Chondrocyte (in vitro differentiated cells): ENCODE measurements at places on chromosomes 6 and 20. TPM values are rescaled to one million over a fixed set of nuclear protein-coding genes. Genes with fewer than 3 reads are reported as not detected.

GRCh38 chr6:163754866-163755265 is 340.3 kb downstream of the QKI start:
- DNase-seq: no peak

DNA sequence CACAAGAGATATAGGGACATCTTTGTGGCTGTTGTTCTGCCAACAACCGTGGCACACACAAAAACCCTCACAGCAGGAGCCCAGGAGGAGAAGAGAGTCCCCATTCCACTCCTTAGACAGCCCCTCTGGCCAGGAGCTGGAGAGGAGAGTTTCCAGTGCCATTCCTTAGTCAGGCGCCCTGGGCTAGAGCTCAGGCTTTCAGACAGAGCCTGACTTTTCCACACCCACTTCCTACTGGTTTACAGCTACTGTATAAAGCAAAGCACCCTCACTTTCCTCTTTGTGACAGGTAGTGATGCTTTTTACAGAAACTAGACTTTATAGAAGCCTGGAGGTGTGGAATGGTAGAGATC is 145.9 kb downstream of the SYCP2 start:
- DNase-seq: no peak

DNA sequence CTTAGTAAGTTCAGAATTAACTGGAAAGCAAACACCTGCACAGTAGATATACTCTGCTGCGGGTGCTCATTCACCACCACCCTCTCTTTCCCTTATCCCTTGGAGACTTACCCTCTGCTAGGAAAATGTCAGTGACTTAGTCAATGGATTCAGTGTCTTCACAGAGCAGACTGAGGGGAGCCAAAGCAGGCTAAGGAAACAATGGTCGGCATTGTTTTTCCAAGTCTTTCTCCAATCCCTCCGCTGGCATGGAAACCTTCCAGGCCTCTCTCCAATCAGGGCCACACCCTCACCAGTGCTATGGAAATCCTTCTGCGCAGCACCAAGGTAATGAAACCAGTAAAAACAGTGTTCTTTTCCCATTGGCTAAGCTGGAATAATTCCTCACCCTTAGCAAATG is 531.2 kb downstream of the TFAP2B start:
- DNase-seq: no peak

- no peak for DNase-seq
These were observed 10.3 kb downstream of the KIZ start for GRCh38 chr20:21136015-21136732.

DNA sequence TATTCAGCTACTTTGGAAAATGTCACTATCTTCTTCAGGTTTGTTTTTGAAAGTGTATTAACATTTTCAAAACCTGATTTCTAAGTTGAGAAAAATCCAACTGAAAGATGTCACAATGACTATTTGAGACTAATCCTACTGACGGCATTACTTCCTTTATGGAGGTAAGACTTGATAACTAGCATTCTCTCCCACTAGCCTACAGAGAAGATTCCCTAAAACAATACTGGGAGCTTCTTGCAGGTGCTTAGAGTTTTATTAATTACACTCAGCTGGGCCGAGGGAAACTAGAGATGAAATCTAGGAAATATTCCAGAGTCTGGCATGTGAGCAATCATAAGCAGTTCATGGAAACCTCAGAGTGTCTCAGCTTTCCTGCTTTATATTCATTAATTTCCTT is 114.0 kb downstream of the LCA5 start:
- DNase-seq: no peak

DNA sequence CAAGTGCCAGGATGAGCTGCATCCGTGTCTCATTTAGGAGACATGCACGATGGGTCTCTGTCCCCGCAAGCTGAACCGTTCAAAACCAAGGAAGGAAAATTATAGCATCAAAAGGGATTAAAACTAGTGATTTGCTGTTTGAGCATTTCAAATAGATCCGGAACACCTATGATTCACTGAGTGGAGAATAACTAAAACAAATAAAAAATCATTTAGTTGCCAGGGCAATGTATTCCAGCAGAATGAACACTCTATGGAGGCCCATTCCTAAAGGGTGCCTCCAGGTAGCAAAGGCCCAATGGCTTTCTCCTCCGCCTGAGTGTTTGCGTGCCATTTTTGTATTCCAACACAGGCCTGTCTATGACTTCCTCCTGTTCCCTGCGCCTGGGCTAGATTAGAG is 354.8 kb downstream of the ZFAND3 start:
- DNase-seq: no peak

DNA sequence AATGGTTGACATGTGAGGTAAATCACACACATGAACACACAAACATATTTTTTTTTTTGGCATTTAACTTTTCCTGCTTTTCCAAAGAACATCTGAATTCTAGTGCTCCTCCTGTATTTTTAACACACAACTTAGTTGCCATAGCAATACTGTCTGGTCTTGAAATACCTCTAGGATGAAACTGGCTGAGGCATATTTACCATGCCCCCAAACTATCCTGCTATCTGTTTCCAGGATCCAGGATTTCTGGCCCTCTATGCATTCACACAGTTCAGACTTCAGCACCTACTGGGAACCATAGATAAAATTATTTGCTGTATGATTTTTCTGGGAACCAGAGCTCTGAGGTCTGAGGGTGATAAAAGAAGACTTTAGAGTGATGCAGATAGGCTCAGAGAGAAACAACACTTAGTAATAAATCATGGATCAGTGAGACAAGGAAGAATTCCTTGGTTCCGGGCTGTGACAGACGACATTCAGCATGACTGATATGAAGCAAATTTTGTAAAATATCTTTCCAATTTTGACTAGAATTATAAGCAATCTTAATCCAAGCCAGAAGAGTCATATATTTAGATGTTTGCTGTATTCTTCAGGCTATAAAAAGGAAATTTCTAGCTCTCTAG is 359.7 kb downstream of the BTBD9 start:
- no peak for DNase-seq

DNA sequence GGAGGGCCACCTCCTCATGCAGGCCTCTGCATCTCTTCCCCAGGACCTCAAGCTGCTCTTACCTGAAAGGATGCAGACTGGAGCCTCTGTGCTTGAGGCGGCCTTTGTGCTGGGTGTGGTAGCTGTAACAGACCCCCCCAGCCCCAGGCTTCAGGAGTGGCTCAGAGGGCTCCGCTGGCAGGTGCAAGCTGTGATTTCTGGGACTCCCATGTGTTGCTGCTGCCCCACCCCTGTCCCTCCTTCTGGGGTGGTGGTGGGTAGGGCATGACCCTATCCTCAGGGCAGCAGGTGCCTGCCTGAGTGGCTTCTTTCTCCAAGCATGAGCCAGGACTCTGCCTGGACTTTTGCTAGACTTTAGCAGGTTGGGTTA is 121.2 kb downstream of the SULF2 start:
- no peak for DNase-seq

The GLP1R gene
- not detected in 3 replicates for total RNA-seq

The PLN gene
- 0.18 TPM in 1 of 3 replicates, not detected in the others for total RNA-seq

The SLC22A16 gene
- total RNA-seq: not detected in 3 replicates
